ENCODE measurements at places on chromosomes 5 and 9.

GRCh38 chr5:75349663-75350062 is 12.6 kb downstream of the HMGCR start:
- DNase-seq = no peak

DNA sequence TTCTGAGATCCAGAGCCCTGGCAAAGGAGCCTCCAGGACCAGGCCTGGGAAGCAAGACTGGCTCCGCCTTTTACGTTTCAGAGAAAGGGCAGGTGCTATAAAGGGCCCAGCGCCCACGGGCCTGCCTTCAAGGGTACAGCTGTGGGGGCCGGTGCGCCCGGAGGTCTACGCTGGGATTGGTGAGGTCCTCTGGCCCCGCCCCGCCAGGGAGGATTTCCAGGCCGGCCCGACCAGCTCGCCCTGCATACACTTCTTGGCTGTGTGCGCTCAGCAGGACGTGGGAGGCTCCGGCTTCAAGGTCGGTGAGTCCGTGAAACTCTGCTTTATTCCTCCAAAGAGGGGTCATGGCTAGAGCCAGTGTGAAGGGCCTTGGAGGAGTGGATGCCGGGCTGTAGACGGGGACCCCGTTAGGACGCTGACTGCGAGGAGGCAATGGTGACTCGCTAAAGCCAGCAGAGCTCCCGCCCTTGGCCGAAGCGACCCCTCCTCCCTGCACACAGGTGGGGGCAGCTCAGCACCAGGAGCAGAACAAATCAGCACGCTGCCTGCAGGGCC is at the start of gene CKMT2:
Gene CKMT2 (plus strand): TSS at position 243 of the 555 bp plus-strand sequence. CDS start 17,811 bp downstream, outside the sequence.
- DNase-seq = peak; percentile 23

DNA sequence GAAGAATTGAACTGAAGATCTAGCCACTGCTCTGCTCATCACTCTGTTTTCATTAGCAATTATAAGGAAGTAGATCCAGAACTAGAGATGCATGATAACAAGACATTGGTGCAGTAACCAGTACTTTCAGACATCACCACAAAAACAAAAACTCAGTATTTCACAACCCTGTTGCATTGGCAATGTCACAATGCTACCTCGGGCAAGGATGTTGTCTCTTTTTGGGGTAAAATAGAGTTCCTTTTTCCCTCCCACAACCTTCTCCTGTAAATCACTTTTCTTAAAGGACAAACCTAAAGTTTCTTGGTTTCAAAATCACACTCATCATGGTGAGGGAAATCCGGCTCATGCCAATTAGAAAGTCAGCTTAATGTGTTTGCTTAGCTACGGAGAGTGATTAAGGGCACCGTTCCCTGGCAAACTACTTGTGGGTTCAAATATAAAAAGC is 420.1 kb upstream of the MEF2C start:
- no peak for DNase-seq

- no peak for DNase-seq
Measured at GRCh38 chr5:73922875-73923557, 297.0 kb downstream of the ARHGEF28 start.

- DNase-seq = no peak
Measured at GRCh38 chr5:139385061-139386049, 2.3 kb upstream of the SLC23A1 start.

GRCh38 chr9:4973246-4973645 is 11.8 kb upstream of the JAK2 start:
- no peak for DNase-seq

DNA sequence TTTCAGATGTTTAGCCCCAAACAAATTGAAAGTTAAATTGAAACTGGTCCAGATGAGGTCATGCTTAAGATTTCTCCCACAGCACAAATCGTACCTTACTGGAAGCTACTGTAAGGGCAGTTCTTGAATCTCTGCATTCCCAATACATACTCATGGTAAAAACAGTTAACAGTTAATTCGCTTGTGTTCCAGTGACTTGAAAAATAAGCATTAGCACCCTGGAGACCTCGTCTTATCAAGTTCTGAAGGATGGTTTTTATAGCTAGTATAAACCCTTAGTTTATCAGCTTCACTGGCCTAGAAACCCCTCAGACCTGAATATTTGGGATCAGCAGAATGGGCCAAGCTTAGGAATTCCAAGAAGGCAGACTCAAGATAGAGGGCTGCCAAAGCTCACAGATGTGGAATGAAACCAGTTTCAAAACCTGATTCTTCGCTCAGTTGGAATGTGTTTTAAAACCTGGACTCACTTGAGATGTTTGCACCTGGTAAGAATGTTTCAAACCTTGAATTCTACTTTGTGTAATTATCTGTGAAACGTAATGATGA is 103.6 kb downstream of the C9orf152 start:
- peak; percentile 46 for DNase-seq

DNA sequence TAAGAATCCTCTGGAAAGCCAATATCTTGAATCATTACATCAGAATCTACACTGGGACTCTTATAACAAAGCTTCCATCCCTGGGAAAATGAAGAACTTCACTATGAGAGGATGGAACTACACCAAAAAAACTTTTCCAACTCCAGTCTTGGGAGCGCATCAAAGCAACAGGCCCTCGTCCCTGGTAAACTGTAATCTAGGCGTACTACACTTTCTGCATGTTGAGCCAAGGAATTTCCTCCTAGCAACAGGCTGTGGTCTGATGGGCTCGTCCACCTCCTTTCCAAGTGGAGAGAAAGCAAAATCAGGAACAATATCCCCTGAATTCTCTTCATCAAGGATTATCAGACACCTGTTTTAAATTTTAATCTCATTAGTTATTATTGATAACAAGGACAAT is 94.1 kb downstream of the NFIB start:
- DNase-seq = no peak

DNA sequence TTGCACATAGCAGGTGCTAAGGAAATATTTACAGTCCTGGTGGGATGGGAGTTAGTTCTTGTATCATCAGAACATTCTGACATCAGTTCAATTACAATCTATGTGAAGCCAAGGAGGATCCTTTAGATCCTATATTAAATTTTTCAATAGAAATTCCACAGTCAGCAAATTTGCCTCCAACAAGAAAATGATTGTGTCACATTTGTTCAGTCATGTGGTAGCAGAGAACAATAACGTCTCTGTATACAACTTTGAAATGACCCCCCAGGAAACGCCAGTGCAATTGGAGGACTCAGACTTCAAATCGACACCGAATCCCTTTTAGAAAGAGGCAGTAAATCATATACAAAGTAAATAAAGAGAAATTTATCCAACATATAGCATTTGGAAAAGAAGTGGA is 392.1 kb downstream of the DTWD2 start:
- DNase-seq = no peak

GRCh38 chr9:112502175-112502946 is 15.7 kb downstream of the KIAA1958 start:
- DNase-seq = no peak

DNA sequence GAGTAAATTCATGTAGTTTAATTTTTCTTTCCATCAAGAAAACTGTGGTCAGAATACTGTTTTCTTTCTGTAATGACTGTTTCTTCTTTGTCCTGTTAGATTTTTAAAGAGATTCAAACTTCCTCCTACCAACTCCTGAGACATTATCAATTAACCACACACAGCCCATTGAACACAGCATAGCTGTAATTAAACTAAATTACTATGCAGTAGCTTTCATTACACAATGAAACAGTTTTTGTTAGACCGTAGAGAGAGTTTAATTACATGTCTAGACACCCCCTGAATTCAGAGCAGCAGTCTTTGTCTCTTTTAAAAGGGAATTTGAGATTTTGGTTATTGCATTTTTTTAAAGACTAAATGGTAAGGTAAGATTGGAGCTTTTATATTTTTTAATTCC is 77.5 kb downstream of the STARD4 start:
- no peak for DNase-seq

DNA sequence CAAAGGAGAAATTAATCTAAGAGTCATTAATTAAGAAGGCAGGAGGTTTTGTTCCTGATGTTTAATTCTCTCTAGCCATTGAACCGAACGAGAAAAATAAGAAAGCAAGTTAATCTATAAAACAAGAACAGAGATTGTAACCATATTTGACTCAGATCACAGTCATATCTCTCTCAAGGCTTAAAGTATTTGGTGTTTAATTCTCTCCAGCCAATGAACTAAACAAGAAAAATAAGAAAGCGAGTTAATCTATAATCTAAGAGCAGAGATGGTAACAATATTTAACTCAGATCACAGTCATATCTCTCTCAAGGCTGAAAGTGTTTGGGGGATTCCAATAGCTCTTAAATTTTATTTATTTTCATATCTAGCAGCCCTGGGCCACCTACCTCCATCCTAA is 74.4 kb upstream of the SHISAL2B start:
- DNase-seq = no peak

DNA sequence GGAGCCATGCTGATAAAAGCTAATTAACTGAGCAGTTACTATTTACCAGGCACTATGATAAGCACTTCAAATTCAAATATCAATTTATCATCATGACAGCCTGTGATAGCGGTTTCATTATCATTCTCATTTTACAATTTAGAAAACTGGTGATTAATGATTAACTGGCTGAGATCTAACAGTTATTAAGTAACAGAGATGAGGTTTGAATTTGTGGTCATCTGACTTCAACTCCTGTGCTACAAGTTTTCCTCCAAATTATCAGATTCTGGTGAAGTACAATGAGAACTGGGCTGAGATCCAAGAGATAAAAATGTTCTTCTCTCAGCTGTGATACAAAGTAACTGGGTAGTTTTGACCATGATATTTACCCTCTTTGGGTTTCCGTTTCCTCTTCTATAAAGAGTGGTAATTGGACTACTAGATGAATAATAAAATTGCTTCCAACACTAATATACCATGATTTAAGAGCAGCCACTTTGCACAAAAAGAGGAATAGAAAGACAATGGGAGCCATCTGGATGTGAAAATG is 74.5 kb upstream of the CCNG1 start:
- DNase-seq = no peak

DNA sequence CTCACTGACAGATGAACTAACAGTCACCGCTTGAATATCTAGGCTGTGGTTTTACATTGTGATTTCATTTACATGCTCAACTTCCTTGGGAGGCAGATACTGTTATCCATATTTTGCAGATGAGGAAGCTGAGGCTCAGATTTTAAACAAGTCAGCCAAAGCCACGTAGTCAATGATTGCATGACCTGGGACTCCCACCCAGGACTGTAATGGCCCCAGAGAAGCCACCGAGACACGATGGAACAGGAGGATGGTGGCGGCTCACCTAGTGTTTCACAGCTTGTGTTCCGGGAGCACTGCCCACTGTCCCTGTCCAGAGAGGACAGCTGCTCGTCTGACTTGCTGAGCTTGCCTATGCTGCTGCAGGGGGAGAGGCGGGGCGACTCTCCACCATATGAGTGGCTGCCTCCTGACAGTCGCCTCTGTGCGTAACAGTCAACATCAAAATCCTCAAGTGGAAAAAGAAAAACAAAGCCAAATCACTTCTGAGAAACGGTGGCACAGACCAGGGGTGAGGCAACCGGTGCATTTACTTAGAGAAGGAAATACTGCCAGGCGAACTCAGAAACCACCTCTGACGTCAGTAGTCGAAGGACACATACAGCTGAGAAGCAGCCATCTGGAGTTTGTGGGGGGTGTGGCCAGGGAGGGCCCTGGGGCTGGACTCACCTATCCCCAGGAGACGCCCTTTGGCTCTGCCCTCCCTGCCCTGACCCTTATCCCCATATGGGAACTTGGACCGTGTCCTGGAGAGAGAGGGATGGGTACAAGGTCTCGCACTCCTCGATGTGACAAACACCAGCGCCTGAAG is 82.5 kb downstream of the PRRT1B start:
- DNase-seq = peak; percentile 58

GRCh38 chr9:106613250-106613737 is 249.7 kb upstream of the ZNF462 start:
- DNase-seq = no peak
